Stimulated activated CD8-positive, alpha-beta memory T cell treated with anti-CD3 and anti-CD28 coated beads, Interleukin-2, amount 100 ng/mL, for 1 hour (primary cell): ENCODE measurements at places on chromosomes 5 and 9.

GRCh38 chr5:149409268-149409948 lies 30.3 kb upstream of the IL17B start:
- DNase-seq = no peak

- no peak for DNase-seq
Observed at GRCh38 chr5:13932561-13932960, 11.9 kb downstream of the DNAH5 start.

DNA sequence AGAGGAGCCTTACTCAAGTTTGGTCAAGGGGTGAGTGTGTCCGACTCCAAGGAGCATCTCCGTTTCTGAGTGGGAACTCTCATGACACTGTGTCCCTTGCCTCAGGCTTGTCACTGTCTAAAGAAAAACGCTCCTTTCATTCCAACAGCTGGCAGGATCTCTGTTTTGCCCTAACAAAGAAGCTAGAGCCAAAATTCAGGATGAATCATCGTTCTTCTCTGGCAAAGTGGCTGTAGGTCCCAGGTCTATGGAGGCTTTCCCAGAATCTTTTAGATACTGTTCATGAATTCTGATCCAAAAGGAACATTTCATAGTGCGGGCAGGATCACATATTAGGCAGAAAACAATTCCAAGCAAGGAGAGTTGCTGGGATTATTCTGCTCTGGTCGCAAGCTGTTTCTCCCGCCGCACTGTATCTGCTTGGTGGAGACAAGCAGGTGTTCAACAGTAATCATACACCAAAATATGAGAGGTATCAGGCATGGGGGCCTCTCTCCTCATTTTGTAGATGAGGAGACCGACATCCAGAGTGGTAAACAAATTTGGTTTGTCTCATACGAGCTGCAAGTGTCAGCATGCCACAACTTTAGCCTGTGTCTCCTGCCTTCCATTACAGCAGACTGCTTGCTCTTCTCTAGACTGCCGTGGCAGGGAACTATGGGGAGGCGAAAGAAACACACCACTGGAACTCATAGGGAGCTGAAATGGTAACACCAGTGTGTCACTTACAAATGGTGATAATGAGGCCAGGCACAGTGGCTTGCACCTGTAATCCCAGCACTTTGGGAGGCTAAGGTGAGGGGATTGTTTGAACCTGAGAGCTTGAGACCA lies 72.6 kb downstream of the ENTREP1 start:
- DNase-seq = no peak

- no peak for DNase-seq
Observed at GRCh38 chr9:134933076-134933659, 15.5 kb upstream of the FCN1 start.

DNA sequence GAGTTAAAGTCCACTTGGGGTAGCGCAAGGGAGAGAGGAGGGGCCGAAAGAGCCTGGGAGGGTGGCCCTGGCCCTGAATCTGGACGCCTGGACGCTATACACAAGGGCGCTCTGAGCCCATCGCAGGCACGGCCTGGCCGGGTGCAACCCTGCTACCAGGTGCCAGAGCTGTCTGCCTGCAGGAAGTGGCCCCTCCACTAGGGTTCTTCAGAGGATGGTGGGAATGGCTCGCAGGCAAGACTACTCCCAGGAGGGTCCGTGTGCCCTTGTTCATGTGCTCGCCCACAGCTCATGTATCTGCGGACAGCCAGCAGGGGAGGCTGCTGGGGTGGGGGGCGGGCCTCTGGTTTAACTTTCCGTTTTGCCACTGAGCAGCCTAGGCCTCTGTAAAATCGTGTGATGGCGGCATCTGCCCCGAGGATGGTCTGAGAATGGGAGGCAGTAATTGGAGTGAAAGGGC lies 1.4 kb upstream of the NKD2 start:
- DNase-seq = no peak

- no peak for DNase-seq
Observed at GRCh38 chr5:119079318-119079921, 8.5 kb downstream of the DMXL1 start.

GRCh38 chr9:129326061-129327005 lies 148.3 kb upstream of the IER5L start:
- DNase-seq = no peak

DNA sequence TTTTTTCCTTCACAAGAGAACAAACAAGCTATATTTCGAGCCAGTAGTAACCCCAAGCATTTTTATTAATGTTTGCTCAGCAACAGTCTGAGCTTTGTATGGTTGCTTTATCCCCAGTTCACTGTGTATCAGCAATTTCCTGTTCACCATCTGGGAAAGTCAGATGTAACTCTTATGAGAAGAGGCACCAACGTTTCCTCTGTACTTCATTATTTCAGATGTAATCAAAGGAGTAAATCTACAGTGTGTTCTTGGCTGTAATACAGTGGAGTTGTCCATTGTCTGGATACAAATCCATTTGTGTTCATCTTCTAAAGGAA lies 340.2 kb downstream of the ARRDC3 start:
- no peak for DNase-seq

DNA sequence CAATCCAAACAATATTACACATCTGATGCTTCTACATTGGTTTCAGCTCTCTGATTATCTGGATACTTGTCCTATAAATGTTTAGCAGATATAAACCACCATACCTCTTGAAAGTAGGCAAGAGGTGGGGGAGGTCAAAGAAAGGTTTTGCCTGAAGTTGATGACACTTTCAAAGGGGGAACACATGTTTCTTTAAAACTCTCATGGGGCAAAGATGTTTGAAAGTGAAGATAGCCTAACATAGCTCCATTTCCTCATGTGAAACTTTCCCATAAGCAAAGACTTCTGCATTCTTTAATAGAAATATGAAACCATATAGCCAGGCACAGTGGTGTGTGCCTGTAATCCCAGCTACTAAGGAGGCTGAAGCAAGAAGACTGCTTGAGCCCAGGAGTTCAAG lies 62.1 kb downstream of the CETN3 start:
- no peak for DNase-seq

- DNase-seq = no peak
Observed at GRCh38 chr9:105308461-105309341, 64.2 kb downstream of the SLC44A1 start.

DNA sequence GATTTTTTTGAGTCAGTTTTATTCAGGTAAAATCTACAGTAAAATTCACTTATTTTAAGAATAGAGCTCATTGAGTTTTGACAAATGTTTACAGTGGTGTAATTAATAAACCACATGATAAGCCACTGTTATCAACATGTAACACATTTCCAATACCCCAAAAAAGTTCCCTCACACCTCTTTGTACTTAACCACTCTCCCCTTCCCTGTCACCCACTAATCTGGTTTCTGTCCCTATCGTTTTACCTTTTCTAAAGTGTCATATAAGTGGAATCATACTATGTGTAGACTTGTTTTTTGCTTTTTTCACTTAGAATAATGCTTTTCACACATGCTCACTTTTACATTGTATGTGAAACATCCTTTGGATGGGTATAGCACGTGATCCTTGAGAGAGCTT lies 127.2 kb downstream of the KDM4C start:
- DNase-seq = no peak

- DNase-seq = no peak
Observed at GRCh38 chr5:175606409-175606808, 51.5 kb upstream of the HRH2 start.

DNA sequence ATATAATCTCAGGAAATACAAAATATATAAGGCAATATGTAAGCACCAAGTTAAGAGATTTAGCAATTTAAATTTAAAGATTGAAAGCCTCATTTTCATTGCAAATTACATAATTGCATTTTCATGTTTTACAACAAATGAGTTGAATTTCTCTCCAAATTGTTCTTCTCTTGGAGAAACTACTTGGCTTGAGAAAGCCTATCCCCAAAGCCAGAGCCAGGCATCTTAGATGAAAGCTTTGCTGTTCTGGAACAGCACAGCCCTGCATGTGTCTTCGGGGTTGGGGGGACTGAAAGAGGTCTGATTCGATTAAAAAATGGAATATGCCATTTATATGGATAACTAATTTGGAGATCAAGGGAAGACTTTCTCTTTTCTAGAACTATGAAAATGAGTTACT lies 212.0 kb downstream of the PARP8 start:
- no peak for DNase-seq

- no peak for DNase-seq
Observed at GRCh38 chr5:59763541-59763940, 130.0 kb downstream of the PDE4D start.

DNA sequence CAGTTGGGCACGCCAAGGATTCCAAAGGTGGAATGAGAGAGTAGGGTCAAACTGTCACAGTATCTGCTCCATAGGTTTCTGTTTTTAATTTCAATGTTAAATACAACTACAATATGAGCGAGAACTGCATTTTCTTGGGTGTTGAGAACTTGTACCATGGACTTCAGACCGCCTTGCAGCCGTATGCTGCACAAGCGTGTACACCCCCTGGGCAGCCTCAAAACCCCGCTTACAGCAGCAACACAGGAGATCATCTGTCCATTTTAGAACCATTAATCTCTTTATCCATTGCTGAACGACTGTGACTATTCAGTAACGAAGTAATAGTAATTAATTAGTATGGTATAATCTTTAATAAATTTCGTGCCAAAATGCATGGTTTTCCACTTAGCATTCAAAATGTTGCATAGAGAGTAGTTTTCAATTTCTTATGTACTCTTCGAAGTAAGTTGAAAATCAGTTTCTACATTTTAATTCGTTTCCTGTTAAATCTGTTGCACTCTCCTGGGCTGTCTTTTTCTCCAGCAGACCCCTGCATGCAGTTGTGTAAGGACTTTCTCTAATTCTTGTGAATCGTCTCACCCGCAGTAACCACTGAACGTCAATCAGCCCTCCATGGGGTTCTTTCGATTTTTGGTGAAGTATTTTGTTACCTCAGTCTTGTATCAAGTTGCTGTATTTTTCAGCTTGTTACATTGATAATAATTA lies 42.0 kb upstream of the GARNL3 start:
- no peak for DNase-seq

DNA sequence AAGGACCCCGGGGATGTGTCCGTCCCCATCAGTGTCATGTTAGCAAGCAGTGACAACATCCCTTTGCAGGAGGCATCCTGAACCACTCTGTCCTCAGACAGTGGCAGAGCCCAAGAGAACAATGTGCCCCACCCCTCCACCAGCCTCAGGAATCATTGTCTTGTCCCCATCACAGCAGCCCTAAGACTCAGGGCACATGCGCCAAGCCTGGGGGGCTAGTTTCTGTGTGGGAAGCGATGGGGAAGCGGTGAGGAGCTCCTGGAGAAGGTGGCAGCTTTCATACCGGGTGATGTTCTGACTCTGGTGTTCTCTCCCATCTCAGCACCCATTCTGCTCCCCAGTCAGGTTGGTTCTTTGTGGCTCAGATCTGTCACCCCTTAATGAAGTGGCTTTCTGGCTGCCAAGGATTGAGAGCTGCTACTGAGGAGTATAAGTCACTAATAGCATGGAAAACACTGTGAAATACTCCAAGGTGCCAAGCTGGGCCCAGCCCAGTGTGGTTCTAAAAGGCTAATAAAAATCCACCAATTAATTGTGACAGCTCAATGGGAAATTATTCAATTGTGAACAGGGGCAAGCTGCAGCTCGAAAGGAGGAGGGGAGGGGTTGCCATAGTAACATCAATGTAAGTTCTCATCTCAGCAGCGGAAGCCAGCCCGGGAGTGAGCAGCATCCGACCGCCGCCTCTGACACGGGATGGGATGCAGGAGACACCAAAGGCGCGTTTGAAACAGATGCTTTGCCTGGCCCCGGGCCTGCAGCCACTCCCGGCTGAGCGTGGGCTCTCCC lies 4.7 kb downstream of the QRFP start:
- no peak for DNase-seq

- no peak for DNase-seq
Observed at GRCh38 chr9:110623462-110624025, 44.0 kb upstream of the SVEP1 start.

DNA sequence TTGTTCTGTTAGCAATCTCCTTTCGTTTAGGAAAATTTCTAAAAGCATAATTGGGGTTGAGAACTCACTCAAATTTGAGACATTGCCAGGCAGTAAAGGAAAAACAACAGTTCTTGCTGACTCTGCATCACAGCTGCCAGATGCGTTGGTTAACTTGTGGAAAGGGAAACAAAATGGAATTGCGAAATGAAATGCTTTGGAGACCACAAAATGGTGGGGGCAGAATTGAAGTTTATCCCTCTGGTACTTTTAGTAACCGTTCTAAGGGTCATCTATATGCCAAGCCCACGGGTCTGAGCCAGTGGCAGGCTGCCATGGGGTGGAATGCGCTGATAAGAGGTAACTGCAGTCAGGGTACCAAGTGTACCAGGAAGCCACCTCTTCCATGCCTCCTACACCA lies 28.6 kb upstream of the SELENOP start:
- no peak for DNase-seq

- DNase-seq = no peak
Observed at GRCh38 chr5:171528865-171529614, 109.6 kb downstream of the FGF18 start.

- no peak for DNase-seq
Observed at GRCh38 chr5:107457138-107457537, 213.6 kb downstream of the EFNA5 start.

DNA sequence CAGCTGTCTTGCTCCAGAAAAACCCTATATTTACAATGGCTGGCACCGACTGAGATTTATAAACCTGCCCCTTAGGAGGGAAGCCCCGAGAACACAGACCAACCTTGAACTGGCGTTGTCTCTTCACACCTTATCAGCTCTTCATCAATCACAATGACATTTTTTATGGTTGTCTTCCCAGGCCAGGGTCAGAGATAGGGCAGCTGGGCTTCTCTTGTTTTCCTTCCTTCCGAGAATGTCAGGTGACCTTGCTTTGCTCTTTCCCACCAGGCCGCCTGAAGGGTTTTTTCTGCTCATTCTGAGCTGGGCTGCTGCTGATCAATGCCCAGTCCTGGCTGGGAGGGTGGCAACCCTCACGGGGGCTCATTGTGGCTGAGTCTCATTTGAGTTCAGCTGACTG lies 619.1 kb downstream of the CCDC171 start:
- no peak for DNase-seq

DNA sequence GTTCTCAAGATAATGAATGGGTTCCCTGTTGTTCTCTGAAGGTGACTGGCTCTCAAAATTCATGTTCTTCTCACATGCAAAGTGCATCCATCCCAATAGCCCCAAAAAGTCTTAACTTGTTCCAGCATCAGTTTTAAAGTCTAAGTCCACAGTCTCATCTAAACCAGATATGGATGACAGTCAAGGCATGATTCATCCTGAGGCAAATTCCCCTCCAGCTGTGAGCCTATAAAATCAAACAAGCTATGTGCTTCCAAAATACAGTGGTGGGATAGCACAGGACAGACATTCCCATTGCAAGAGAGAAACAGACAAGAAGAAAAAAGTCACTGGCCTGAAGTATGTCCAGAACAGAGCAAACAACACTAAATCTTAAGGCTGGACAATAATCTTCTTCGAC lies 25.4 kb downstream of the FBXO10 start:
- no peak for DNase-seq
